GM23248 (cell line): ENCODE measurements at places on chromosomes 5 and 9. TPM values are rescaled to one million over a fixed set of nuclear protein-coding genes. Genes with fewer than 3 reads are reported as not detected.

NPR3 gene
- polyA plus RNA-seq: 37.6 and 39.2 TPM in 2 replicates

PCDHB16 gene
- 4.8 and 5.0 TPM in 2 replicates for polyA plus RNA-seq

ADGRV1 gene
- polyA plus RNA-seq: not detected in 2 replicates

FOXD4 gene
- polyA plus RNA-seq: 0.09 and 0.15 TPM in 2 replicates

- DNase-seq: no peak
- H3K36me3 ChIP-seq: no peaks in the 10 kb centered on the region
- no peaks in the 10 kb centered on the region for H3K4me1 ChIP-seq
- no peaks in the 10 kb centered on the region for H3K27me3 ChIP-seq
Measured at GRCh38 chr5:178425621-178426068, 164.5 kb downstream of the COL23A1 start.

- peak; percentile 61 for DNase-seq
- peak overlapping the region; percentile 97 for H3K27ac ChIP-seq
- peaks cover 16% of the 10 kb centered on the region; the same call in 1 of the 2 replicates for H3K36me3 ChIP-seq
- peaks cover 17% of the 10 kb centered on the region for H3K4me1 ChIP-seq
- H3K27me3 ChIP-seq: no peaks in the 10 kb centered on the region
Measured at GRCh38 chr5:172887692-172888091, 53.6 kb downstream of the ERGIC1 start.

DNA sequence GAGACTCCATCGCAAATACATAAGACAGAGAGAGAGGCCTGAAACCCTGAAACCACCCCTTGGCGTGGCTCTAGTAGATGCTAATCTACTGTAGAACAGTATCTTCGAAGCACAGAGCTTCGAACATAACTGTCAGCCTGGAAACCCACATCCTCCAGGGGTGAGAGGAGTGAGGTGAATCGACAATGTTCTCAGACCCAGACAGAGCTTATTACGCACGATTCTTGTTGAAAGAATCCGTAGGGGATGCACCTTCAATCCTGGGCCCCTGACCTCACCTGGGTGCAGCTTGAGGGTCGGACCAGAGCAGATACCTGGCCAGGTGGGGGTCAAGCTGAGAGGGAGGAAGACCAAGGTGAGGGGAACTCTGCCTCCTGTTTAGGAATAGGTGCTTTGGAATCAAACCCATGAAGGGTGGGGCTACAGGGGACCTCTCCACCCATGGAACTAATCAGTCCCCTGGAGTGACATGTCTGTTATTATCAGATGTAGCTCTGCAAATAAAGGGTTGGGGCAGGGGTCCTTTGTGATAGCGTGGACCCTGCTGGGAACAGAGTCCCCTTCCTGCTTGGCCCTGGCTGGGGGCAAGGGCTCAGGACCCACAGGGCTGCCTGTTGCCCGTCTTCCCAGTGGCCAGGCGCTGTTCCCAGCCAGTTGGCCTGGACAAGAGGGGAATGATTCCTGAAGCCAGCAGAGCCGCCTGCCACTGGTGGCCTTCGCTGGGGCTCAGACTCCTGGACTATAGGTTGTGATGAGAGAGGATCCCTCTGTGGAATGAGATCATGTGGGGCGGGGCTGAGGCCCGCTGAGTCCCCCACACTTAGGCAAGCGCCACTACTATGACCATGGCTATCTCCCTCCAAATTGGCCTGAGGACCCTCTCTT is 41.2 kb downstream of the DBH start:
- no peaks in the 10 kb centered on the region for H3K36me3 ChIP-seq
- H3K27ac ChIP-seq: no peak overlapping the region
- DNase-seq: no peak
- H3K4me3 ChIP-seq: no peak overlapping the region
- H3K4me1 ChIP-seq: no peaks in the 10 kb centered on the region
- H3K27me3 ChIP-seq: 0 out of 2 replicates have a peak, but pooled peaks cover 4% of the 10 kb centered on the region

- DNase-seq: no peak
- no peak overlapping the region for H3K4me3 ChIP-seq
- H3K27ac ChIP-seq: no peak overlapping the region
- no peaks in the 10 kb centered on the region for H3K36me3 ChIP-seq
Measured at GRCh38 chr5:131957721-131958441, 12.4 kb upstream of the MEIKIN start.

- no peaks in the 10 kb centered on the region; the same call in 1 of the 2 replicates for H3K27me3 ChIP-seq
- no peaks in the 10 kb centered on the region for H3K36me3 ChIP-seq
- H3K4me3 ChIP-seq: no peak overlapping the region
- no peak for DNase-seq
Measured at GRCh38 chr9:7489036-7489435, 310.5 kb downstream of the DMAC1 start.

DNA sequence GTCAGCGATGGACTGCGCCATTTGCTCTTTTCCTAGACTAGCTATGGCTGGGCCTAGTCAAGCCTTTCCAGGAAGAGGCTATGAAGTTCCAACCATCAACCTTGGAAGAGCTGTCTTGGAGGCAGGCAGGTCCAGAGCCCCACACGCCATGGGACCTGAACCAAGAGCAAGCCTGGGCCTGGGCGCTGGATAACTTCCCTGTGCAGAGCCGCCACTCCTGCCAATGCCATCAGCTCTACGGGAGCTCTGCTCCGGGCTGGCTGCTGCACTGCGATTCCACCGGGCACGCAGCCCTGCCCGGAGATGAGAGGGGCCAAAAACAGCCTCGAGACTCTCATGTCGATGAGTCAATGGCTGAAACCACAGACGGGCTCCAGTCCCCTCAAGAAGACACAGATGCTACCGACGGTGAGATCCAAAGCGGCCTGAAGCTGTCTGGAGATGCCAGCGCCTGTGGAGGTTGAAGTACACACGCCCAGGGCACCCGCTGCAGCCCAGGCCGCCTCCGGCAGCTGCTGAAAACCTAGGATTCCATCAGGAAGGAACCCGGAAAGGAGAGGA is 103.7 kb upstream of the SELENOP start:
- H3K4me3 ChIP-seq: no peak overlapping the region
- H3K27ac ChIP-seq: no peak overlapping the region
- H3K36me3 ChIP-seq: no peaks in the 10 kb centered on the region
- no peaks in the 10 kb centered on the region for H3K27me3 ChIP-seq
- DNase-seq: no peak

DNA sequence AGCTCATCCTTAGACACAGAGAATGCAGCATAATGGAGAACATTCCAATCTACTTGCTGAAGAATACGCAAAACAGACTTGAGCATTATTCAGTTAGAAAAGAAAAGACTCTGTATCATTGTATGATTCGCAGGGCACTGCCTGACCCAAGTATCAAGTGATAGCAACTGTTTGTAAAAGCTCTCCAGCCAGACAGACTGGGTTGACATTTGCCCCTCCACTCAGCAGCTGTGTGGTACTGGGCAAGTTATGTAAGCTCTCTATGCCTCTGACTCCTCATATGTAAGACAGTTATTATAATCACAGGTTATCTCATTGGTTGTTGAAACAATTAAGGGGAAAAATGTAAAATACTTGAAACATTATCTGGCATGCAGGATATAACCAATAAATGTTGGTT is 505.0 kb downstream of the ELAVL2 start:
- H3K36me3 ChIP-seq: no peaks in the 10 kb centered on the region
- no peak for DNase-seq
- no peak overlapping the region for H3K4me3 ChIP-seq

- no peak overlapping the region for H3K4me3 ChIP-seq
- no peaks in the 10 kb centered on the region for H3K36me3 ChIP-seq
- H3K27ac ChIP-seq: no peak overlapping the region
Measured at GRCh38 chr5:994821-995220, 13.8 kb upstream of the NKD2 start.

DNA sequence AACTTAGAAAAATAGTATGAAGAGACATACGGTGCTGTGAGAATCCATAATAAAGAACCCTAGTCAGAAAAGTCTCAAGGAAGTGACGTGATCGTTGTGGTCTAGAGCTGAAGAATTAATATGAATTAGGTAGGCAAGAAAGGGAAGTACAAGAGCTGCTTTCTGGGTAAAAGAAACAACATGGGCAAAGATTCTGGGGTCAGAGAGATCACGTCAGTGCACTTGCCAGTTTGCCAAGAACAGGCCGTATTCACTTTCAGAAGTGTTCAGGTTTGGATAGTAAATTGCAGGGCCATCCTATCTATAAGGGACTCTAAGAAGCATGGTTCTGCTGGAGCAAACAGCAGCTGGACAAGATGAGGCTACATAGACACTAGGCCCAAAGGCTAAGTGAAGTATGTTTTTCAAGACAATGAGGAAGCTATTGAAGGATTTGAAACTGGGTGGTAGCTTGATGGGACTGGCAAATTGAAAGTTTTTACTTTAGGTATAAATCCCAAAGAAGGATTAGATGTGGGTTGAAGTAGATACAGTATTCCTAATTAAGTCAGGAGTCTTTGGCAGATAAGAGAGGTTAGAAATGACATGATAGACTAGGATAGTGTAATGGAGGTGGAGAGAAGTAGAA is 4.8 kb upstream of the CHD1 start:
- H3K27ac ChIP-seq: no peak overlapping the region
- no peak overlapping the region for H3K4me3 ChIP-seq
- no peaks in the 10 kb centered on the region for H3K27me3 ChIP-seq
- no peak for DNase-seq

- DNase-seq: peak; percentile 25
- H3K4me1 ChIP-seq: no peaks in the 10 kb centered on the region
Measured at GRCh38 chr5:39566891-39567290, 142.1 kb upstream of the DAB2 start.

- H3K4me3 ChIP-seq: no peak overlapping the region
- H3K27me3 ChIP-seq: no peaks in the 10 kb centered on the region
- H3K4me1 ChIP-seq: no peaks in the 10 kb centered on the region
- no peaks in the 10 kb centered on the region for H3K36me3 ChIP-seq
- no peak for DNase-seq
- no peak overlapping the region for H3K27ac ChIP-seq
Measured at GRCh38 chr5:118378959-118379358, 609.4 kb downstream of the DTWD2 start.

GRCh38 chr5:143084407-143084806 is 314.2 kb downstream of the ARHGAP26 start:
- peaks cover 11% of the 10 kb centered on the region for H3K4me1 ChIP-seq
- no peak for DNase-seq
- no peak overlapping the region for H3K27ac ChIP-seq
- no peaks in the 10 kb centered on the region for H3K27me3 ChIP-seq
- no peaks in the 10 kb centered on the region for H3K36me3 ChIP-seq
- no peak overlapping the region for H3K4me3 ChIP-seq

DNA sequence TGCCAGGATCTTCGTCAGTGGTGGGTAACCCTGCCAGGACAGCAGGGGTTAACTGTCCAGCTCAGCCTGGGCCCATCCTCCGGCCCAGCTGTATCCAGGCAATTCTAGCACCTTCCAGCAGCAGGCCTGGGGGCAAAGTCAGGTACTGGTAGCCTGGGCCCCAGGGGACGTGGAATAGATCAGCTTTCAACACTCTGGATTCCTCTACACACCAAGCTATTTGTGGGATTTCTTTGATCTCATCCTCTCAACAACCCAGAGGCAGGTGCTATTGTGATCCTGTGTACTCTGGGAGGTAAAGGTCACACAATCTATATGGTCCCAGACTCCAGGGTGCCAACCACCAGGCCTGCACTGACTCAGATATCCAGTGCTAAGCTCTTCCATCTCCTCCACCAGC is 8.7 kb upstream of the SPOUT1 start:
- DNase-seq: no peak
- no peak overlapping the region for H3K27ac ChIP-seq
- H3K27me3 ChIP-seq: no peaks in the 10 kb centered on the region
- H3K36me3 ChIP-seq: no peaks in the 10 kb centered on the region
- H3K4me3 ChIP-seq: no peak overlapping the region
- H3K4me1 ChIP-seq: no peaks in the 10 kb centered on the region
